Activated CD4-positive, CD25-positive, alpha-beta regulatory T cell treated with anti-CD3 and anti-CD28 coated beads, Interleukin-2, amount 50 U/mL, for 24 hours (primary cell): ENCODE measurements at places on chromosomes 13 and 19.
A peak's percentile ranks its signal among the peaks of the same experiment; 100 is the strongest.

GRCh38 chr19:49326165-49326704, 1.2 kb upstream of the SLC6A16 start:
- ATAC-seq: no peak

DNA sequence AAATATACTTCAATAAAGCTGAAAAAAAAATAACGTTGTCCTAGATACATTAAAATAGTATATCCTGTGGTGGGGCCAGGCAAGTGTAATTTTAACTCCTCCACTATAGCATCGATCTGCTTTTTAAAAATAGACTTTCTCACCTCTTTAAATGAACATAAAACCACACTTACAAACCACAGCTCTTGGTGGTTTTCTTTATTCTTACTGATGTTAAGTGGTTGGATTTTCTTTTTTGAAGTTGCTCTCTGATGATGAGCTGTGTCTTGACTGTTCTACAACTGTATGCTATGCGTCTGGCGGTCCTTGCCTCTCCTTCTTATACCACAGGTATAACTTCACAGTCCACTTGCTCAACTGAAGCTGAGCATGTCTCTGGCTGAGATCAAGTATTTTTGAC, 721.5 kb upstream of the KLHL1 start:
- no peak for ATAC-seq

DNA sequence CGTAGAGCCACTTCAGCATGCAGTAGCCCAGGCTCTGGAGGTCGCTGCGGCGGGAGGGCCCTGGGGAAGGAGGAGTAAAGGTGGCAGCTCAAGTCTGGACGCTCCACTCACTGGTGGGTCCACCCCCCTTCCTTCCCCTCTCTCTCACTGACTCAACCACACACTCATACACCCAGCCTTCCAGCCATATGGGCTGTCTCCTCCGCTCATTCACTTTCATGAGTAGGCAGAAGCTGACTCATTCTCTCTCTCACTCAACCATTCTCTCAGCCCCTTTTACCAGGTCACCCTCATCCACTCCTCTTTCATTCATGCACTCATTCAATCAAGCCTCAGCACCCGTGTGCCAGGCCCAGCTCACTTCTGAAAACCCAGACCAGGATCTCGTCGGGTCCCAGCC, 27.5 kb upstream of the SIGLEC11 start:
- ATAC-seq: peak; percentile 71

DNA sequence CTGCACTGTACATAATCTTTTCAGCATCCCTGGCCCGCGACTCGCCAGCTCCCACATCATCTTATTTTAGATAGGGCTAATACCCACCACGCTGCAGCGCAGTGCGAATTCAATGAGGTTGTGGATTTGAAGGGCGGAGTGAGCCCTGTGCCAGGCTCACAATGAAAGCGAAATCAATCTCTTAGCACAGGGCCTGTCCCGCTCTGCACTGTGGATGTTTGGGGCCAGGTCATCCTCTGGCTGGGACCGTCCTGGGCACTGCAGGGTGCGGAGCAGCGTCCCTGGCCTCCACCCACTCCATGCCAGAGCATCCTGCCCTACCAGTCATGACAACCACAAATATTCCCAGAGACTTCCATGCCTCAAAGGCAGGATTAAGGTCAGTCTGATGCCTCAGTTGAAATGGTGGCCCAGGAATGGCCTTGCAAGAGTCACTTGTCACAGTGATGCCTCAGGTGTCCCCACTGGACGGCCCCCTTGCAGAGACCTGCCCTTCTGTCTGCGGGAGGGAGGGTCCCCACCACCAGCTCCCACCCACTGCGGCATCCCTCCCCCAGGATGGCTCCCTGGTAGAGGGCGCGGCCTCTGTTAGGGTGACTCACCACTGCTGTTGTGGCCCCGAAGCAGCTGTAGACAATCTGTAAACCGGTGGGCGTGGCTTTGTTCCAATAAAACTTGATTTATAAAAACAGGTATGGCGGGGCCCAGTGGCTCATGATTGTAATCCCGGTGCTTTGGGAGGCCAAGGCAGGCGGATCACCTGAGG, 5.6 kb downstream of the UHRF1 start:
- ATAC-seq: peak; percentile 69

GRCh38 chr13:84294576-84294975, 412.3 kb upstream of the SLITRK1 start:
- ATAC-seq: no peak

GRCh38 chr13:66748712-66749111, 481.4 kb downstream of the PCDH9 start:
- no peak for ATAC-seq

DNA sequence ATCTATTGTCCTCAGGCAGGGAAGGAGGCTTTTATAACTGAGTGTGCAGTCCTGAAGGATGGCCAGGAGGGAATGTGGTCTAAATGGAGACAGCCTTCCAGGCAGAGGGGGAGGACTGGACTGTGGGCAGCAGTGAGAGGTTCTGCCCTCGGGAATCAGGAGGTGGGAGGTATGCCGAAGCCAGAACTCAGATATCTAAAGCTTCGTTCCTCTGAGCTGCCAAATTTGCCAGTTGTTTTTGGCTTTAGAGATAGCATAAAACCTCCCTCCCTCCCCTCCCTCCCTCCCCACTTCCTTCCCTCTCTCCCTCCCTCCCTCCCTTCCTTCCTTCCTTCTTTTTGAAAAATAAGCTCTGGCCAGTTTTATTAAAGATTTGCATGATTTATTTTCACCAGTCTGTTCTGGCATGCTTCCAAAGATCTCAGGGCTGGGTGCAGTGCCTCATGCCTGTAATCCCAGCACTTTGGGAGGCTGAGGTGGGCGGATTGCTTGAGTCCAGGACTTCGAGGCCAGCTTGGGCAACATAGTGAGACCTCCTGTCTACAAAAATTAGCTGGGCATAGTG, 2.4 kb downstream of the MEDAG start:
- no peak for ATAC-seq

- ATAC-seq: no peak
Measured at GRCh38 chr19:49437231-49437630, 4.1 kb downstream of the SLC17A7 start.

- peak; percentile 45 for ATAC-seq
Measured at GRCh38 chr13:52921194-52921593, 72.8 kb upstream of the PCDH8 start.

- ATAC-seq: no peak
Measured at GRCh38 chr13:33135097-33135496, 118.9 kb downstream of the KL start.

GRCh38 chr13:29125934-29126424, 305.8 kb downstream of the MTUS2 start:
- ATAC-seq: peak; percentile 39

DNA sequence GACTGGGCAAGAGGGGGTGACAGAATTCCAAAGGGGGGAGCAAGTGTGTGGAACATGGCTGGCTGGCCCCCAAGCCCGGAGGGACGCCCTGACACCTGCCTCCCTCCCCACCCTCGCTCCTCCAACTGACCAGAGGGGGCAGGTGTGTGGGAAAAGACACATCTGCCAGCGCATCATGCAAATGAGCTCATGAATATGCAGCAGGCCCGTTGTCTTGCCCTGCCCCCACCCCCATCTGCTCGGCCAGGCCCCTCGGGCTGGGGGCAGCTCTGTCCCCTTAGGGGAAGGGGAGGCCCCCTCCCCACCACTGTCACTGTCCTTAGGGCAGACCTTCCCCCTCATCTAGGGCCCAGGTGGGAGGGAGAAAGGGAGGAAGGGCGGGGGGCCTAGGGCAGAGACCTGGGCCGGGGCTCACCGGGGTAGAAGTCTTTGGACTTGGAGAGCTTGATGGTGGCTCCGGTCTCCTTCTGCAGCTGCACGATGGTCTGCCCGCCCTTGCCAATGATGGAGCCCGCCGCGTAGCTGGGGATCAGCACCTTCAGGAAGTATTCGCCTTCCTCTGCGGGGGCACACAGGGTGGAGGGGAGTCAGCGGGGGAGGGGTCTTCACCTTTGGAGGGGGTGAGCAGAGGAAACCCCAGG, 12.9 kb downstream of the NOVA2 start:
- ATAC-seq: no peak

- ATAC-seq: no peak
Measured at GRCh38 chr13:75932636-75933035, 296.5 kb downstream of the LMO7 start.

GRCh38 chr13:87999240-87999700, 328.1 kb downstream of the SLITRK5 start:
- no peak for ATAC-seq

DNA sequence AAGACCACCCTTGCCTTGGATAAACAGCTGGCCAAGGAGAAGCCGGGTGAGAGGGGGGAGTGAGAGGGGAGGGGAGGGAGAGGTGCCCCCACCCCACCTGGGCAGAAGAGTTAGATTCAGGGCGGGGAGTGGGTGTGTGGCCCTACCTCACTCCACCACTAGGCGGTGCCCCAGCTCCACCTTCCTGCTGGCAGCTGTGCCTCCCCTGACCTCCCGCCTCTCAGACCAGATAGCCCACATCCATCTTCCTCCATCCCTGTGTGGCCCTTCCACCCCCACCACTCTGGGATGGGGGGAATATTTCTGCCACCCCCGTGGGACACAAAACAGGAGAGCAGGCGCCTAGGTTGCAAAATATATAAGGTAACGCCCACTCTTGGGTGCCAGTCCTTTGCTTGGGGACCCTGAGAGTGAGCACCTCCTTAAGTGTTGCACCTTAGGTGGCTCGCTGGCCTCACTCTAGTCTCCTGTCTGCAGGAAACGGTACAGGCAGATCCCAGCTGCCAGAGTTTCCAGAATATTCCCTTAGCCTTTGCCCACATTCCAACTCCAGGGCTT, 13.8 kb upstream of the EHD2 start:
- peak; percentile 57 for ATAC-seq

DNA sequence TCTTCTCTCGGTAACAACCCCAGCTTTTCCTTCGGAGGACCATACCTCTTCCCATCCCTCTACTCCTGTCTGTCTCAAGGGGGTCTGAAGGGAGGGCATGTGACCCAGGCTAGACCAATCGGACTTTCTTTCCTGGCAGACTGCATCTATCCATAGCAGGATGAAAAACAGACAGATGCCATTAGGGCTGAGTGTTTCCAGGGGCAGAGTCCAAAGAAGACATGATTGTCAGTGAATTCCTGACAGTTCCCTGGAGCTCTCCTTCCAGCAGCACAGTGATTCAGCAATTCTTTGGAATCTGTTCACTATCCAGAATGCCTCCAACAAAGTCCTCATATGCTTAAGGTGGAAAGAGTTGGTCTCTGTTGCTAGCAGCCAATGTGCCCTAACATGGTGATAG, 189.8 kb downstream of the KCTD12 start:
- ATAC-seq: no peak

- no peak for ATAC-seq
Measured at GRCh38 chr13:21661097-21661909, 9.6 kb upstream of the FGF9 start.

- ATAC-seq: no peak
Measured at GRCh38 chr19:31181535-31181934, 167.7 kb downstream of the TSHZ3 start.

- ATAC-seq: no peak
Measured at GRCh38 chr19:1987197-1988187, 28.0 kb downstream of the BTBD2 start.
